ENCODE measurements at places on chromosomes 6 and 20. TPM values are rescaled to one million over a fixed set of nuclear protein-coding genes. Genes with fewer than 3 reads are reported as not detected.

The UBE2J1 gene
- total RNA-seq, result 20.6 TPM

GRCh38 chr6:131015025-131015591 is 47.9 kb downstream of the EPB41L2 start:
- no peak for DNase-seq

DNA sequence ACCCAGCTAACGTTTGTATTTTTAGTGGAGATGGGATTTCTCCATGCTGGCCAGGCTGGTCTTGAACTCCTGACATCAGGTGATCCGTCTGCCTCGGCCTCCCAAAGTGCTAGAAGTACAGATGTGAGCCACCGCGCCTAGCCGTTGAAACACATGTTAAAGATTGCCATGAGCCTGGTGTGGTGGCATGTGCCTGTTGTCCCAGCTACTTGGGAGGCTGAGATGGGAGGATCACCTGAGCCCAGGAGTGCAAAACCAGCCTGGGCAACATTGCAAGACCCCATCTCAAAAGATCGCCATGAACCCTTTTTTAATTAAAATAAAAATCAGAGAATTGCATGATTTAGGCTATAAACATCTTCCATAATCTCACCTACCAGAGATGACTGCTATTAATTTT is 2.7 kb downstream of the EFCAB8 start:
- no peak for DNase-seq

GRCh38 chr6:6509284-6509683 is 79.2 kb upstream of the LY86 start:
- no peak for DNase-seq

The RBPJL gene
- total RNA-seq, result not detected

- no peak for DNase-seq
Observed at GRCh38 chr6:157708933-157709332, 114.1 kb upstream of the SNX9 start.

DNA sequence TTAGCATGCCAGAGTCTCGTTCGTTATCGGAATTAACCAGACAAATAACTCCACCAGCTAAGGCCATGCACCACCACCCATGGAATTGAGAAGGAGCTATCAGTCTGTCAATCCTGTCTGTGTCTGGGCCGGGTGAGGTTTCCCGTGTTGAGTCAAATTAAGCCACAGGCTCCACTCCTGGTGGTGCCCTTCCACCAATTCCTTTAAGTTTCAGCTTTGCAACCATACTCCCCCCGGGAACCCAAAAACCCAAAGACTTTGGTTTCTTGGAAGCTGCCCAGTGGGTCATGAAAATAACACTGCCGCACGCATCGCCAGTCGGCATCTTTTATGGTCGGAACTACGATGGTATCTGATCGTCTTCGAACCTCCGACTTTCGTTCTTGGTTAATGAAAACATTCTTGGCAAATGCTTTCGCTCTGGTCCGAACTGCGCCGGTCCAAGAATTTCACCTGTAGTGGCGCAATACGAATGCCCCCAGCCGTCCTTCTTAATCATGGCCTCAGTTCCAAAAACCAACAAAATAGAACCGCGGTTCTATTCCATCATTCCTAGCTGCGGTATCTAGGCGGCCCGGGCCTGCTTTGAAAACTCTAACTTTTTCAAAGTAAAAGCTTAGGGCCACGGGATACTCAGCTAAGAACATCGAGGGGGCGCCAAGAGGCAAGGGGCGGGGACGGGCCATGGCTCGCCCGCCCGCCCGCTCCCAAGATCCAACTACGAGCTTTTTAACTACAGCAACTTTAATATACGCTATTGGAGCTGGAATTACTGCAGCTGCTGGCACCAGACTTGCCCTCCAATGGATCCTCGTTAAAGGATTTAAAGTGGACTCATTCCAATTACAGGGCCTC is 1958.5 kb upstream of the DEFB115 start:
- no peak for DNase-seq

GRCh38 chr6:21556968-21557721 is 36.4 kb upstream of the SOX4 start:
- no peak for DNase-seq

The C6orf163 gene
- 2.7 TPM for total RNA-seq

GRCh38 chr6:39210450-39210849 is 18.8 kb downstream of the KCNK5 start:
- DNase-seq, result no peak

The CST1 gene
- not detected for total RNA-seq

- no peak for DNase-seq
Observed at GRCh38 chr20:49517805-49518100, 35.3 kb upstream of the KCNB1 start.

- DNase-seq, result no peak
Observed at GRCh38 chr20:34600892-34601653, 42.6 kb downstream of the MAP1LC3A start.

- DNase-seq, result no peak
Observed at GRCh38 chr6:115551527-115551926, 509.2 kb downstream of the FRK start.

The POM121L2 gene
- not detected for total RNA-seq

The SSTR4 gene
- total RNA-seq, result not detected

- DNase-seq, result peak; percentile 53
Observed at GRCh38 chr20:19692685-19693119, 65.4 kb upstream of the RIN2 start.

DNA sequence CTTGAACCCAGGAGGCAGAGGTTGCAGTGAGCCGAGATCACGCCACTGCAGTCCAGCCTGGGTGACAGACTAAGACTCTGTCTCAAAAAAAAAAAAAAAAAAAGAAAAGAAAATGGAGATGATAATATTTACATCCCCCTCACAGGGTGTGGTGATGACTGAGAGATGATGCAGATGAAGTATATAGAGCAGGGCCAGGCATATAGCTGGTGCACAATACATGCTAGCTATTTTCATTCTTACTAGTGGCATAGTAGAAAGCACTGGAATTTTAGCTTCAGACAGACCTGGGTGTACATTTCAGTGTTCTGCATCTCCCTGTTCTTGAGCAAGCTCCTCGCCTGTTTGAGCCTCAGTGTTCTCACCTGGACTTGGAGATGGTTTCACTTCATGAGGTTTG is 36.9 kb downstream of the CEBPB start:
- no peak for DNase-seq

The PXMP4 gene
- 12.8 TPM for total RNA-seq

GRCh38 chr6:11609324-11610071 is 71.9 kb downstream of the TMEM170B start:
- DNase-seq, result no peak

The CASS4 gene
- total RNA-seq, result 6.9 TPM

The OR2H2 gene
- total RNA-seq, result not detected

The CCM2L gene
- not detected for total RNA-seq

DNA sequence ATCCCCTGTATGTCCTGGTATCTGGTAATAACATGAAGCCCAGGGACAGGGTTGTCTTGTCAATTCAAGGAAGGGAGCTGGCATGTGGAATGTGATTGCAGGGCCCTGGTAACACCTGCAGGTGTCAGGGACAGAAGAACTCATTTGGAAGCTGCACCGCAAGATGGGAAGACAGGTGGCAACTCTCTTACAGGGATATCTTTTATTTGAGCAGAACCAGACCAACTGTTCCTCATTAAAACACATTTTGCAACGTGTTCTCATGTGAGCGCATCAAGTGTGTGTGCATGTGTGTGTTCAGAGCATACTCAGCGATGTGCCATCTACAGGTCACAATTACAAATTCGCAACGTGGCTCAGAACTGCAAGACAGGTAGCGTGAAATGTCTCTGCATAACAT is 370.9 kb upstream of the SOX4 start:
- DNase-seq, result no peak

DNA sequence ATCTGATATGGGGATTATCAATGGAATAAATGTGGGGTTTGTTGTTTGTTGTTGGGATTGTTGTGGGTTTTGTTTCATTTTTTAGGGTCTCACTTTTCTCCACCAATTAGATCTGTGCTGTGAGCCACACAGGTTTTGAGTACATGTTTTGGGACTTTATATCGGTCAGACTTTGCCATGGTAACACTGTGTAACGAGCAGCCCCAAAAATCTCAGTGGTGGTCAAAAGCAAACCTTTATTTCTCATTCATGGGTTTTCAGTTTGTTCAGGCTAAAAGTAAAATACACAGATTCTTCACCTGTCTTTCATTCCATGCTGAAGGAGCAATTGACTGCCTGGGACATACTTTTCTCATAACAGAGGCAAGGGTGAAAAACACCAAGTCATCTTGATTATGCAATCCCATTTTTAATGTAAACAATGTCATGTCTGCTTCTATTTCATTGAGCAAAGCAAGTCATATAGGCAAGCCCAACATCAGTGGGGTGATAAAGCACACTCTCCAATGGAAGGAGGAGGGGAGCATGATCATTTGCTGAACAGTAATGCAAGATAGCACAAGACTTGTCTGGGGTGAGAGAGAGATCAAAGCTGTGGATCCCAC is 101.1 kb upstream of the PLCB4 start:
- no peak for DNase-seq

DNA sequence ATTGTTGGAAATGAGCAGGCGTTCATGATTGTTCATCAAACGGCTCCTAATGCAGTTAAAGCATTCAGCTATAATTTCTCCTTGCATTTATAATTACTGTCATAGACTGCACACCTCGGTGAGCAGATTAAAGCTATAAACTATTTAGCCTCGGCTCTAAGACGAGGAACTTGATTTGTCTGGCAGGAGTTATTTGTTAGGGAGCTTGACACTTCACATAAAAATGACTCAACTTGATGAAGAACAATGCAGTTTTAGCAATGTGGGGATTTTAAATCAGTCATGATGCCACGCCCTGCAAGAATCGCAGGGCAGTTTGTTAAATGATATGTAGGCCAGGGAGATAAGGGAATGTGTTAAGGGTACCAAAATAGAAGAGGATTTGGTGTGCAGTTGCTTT is 290.2 kb downstream of the TSHZ2 start:
- DNase-seq, result no peak

DNA sequence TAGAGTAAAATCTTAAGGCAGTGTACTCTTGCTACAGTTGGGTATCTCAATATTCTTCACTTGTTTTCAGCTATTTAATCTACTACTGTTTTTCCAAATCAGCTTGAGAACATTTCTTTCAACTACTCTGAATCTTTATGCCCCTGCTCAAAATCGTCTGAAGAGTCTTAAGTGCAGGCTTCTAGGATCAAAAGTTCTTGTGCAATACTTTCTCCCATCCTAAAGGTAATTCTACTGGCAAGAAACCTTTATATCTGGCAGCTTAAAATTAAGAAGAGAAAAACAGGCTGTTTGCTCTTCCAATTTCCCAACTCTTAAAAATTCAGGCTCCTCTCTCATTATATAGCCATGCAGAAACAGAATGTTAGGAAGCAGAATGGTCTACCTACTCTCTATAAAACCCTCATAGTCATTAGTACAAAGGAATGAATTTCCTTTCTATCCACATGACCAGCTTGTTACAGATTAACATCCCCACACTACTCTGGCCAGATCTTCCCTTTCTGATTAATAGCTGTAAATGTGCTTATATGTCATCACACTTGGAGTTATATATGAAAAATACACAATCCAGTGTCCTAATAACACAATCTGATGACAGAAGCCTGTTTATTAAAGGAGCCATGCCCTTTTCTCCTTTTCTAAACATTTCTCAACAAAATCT is 122.2 kb upstream of the FAM184A start:
- no peak for DNase-seq
